NCI-H2029 treated with DMSO at 0.1 percent for 48 hours (cell line): ENCODE measurements at places on chromosomes 16 and 17.

DNA sequence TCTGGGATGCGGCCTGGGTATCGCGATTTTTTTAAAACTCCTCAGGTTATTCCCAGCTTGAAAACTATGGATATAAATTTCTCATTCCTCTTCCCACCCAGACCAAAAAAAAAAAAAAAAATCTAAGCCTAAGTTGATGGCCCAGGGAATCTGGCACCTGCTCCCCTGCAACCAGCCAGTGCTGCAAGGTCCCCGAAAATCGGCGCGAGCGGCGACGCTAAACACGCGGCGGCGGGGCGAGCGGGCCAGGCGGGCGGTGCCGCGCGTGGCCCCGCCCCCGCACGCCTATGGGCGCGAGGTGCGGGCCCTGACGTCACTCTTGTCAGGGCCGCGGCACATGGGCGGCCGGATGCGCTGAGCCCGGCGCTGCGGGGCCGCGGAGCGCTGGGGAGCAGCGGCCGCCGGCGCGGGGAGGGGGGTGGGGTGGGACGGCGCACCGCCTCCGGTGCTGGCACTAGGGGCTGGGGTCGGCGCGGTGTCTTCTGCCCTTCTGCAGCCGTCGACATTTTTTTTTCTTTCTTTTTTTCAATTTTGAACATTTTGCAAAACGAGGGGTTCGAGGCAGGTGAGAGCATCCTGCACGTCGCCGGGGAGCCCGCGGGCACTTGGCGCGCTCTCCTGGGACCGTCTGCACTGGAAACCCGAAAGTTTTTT lies at the start of gene HLF:
Gene HLF (plus strand): TSS at position 316 of the 654 bp plus-strand sequence. CDS start 525 bp downstream, outside the sequence.
- DNase-seq = no peak

DNA sequence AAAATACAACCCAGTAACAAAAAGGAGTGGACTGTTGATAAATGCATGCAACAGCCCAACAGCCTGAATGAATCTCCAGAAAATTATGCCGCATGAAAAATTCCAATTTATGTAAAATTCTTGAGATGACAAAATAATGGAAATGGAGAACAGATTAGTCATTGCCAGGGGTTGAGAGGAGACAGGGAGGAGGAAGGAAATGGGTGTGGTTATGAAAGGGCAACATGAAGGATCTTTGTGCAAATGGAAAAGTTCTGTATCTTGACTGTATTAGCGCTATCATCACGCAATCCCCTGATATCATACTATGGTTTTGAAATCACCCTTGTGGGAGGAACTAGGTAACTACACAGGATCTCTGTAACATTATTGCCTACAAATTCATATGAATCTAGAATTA lies 1058.3 kb upstream of the RBFOX1 start:
- DNase-seq = no peak

- peak; percentile 9 for DNase-seq
These were observed 16.8 kb downstream of the NQO1 start for GRCh38 chr16:69709456-69710084.

- peak; percentile 83 for DNase-seq
These were observed 1.1 kb upstream of the MLLT6 start for GRCh38 chr17:38703742-38704605.

- DNase-seq = no peak
These were observed 207.7 kb downstream of the LGALS9B start for GRCh38 chr17:20259668-20260067.

GRCh38 chr17:39404542-39405378 lies 3.3 kb upstream of the FBXL20 start:
- no peak for DNase-seq

DNA sequence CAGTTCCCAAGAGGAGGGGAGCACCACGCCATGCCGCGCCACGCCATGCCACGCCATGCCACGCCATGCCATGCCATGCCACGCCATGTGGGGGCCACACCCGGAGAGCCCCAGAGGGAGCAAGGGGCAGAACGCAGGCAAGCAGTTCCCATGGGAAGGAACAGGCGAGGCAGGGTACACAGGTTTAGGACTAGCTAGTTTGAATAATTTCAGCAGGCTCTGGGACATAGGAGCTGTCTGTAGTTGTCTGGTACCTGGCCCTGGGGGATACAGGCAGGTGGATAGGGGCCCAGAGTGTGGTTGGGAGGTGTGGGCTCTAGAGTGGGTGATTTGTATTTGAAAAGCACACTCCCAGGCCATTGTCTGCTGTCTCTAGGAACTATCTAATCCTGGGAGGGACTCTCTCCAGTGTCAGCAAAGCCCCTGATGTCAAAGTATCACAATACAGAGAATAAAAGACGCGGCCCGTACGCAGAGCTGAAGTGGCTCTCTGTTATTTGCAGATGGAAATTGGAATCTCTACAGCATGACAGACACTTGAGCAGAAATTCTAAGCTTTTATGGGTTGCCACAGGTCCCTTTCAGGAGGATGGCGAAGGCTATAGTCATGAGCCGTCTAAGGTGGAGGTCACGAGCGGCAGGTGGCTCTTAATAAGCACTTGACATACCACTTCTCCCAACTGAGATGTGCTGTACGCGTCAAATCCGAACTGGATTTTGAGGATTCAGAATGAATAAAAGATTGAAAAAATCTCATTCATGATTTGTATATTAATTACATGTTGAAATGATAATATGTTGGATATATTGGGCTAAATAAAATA lies 220.8 kb upstream of the TNRC6C start:
- DNase-seq = peak; percentile 96

GRCh38 chr17:47846716-47847340 lies 4.1 kb downstream of the SP6 start:
- no peak for DNase-seq

DNA sequence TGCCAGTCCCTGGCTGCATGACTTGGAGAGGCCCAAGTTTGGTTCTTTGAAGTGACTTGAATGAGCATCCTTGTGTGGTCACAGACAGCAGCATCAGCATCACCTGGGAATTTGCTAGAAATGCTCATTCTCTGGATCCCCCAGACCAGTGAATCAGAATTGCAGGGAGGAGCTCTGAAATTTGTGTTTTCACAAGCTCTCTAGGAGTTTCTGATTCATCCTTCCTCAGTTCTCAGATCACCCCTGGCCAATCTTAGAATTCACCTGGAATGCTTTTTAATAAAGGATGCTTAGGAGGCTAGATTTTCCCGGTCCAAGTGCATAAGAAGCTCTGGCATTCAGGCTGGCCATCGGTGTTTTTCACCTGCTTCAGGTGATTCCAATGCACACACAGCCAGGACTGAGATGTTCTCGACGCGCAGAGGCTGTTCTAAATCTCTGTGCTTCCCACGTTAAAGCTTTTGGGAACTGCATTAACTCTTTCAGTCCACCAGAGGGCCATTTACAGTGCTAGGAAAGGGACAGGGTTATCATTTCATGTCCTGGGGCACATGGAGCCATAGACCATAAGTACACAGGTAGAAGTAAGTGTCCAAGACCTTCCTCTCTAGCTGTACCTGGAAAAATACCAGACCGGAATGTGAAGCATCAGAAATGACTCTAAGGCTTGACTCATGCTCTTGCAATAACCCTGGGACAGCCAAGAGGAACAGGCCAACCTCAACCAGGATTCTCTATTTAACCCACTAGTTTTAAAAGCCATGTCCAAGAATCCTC lies 85.7 kb upstream of the XYLT1 start:
- DNase-seq = peak; percentile 2

GRCh38 chr16:81337097-81337496 lies 22.3 kb downstream of the GAN start:
- DNase-seq = no peak

DNA sequence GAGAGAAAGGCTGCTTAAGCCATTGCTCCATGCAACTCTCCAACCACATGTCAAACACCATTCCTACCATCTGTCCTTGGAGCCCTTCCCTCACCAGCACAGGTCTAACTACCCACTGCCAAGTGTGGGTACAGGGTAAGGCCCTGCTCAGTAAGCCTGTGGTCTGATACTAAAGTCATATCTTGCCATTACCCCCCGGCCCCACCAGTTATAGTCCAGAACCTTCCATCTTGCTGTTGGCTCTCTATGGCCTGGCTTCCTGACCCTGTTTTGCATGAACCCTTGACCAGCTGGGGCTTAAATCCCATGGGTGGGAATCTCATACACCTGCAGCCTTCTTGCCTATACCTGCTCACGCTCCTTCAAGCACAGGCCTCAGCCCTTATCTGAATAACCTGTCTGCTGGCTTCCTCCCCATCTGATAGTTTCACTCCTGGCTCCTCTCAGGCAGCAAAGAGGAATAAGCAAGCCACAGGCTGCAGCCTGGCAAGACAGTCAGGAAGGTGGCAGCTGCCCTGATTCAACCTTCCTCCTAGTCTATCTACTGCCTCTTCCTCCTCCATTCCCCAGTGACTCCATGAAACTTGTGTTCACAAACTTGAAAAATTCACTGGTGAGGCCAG lies 64.1 kb downstream of the ZFHX3 start:
- DNase-seq = no peak

GRCh38 chr16:68070249-68070730 lies 14.9 kb upstream of the NFATC3 start:
- no peak for DNase-seq

- DNase-seq = no peak
These were observed 62.2 kb downstream of the SRCIN1 start for GRCh38 chr17:38543403-38544174.

GRCh38 chr16:68893710-68894705 lies 50.7 kb downstream of the TANGO6 start:
- DNase-seq = no peak

DNA sequence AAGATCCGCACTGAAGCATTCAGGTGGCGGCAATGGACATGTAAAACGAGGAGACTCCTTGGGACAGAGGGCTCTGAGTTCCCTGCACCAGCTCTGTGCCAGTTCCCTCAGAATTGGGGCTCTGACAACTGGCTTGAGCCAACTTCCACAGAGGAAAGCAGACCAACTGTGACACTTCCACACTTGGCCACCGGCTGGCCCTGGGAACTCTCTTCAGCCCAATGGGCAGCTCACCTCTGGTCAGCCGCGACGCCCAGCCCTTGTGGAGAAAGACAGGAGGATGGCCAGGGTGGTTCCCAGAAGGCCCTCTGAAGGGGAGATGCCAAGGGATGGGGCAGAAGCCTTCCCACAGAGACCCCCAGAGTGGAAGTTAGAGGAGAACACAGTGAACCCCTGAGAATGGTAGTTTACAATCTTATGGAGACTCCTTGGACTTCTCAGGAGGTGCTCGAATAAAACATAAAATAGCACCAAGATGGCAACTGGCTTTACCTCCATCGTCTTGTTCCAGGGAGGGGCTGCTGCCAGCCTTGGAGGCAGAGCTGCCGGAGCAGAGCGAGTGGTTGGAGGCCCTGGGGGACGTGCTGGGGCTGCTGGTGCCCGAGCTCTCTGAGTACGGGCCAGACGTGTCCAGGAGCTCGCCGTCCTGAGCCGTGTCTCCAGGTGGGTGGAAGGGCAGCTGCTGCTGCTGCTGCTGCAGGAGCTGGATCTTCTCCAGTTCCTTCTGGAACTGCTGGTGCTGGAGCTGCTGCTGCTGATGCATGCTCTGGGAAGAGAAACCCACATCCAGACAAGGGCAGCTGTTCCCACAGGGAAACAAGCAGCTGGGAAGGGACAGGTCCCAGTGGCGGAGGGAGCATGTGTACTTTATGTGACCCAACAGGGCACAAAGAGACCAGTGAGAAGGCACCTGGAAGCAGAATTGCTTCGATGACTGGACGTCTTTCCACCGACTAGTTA lies 35.0 kb upstream of the ICAM2 start:
- no peak for DNase-seq

GRCh38 chr16:55003916-55004315 lies 73.3 kb downstream of the IRX5 start:
- DNase-seq = no peak

GRCh38 chr17:59423903-59424302 lies 92.4 kb downstream of the YPEL2 start:
- no peak for DNase-seq

- DNase-seq = no peak
These were observed 9.6 kb upstream of the WNT9B start for GRCh38 chr17:46841561-46842379.

GRCh38 chr17:30393491-30393890 lies 14.8 kb downstream of the CPD start:
- DNase-seq = no peak

DNA sequence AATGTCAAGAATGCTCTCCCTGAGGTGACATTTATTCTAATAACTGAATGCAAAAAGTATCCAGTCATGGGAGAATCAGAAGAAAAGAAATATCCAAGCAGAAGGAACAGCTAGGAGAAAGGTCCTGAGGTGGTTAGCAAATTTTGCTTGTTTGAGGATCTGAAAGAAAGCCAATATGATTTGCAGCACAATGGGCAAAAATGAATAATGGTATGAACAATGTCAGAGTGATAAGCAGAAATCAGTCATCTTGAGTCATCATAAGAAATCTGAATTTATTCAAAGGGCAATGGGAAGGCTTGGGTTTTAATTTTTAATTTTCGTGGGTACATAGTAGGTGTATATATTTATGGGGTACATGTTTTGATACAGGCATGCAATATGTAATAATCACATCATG lies 68.5 kb downstream of the BRIP1 start:
- DNase-seq = no peak

GRCh38 chr16:70664325-70665112 lies 18.2 kb downstream of the IL34 start:
- no peak for DNase-seq

GRCh38 chr16:51458356-51459140 lies 307.5 kb upstream of the SALL1 start:
- DNase-seq = no peak

GRCh38 chr17:78888941-78889518 lies 14.0 kb downstream of the CEP295NL start:
- DNase-seq = no peak

DNA sequence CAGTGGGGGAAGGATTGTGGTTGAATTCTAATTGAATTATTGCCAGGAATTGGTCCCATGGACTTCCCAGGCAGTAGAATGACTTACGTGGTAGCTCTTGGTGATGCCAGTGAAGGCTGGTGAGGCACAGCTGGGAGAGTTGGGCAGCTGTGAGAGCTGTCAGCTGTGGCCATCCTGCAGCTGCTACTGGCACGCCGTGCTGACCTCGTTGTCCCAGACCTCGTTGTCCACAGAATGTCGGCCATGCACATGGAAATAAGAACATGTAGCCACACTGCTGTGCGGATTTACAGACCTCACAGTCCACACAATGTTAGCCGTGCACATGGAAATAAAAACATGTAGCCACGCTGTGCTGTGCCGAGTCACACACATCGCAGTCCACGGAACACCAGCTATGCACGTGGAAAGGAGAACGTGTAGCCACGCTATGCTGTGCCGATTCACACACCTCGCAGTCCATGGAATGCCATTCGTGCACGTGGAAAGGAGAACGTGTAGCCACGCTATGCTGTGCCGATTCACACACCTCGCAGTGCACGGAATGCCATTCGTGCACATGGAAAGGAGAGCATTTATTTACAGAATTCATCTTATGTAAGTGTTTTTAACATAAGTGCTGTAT lies 59.2 kb downstream of the BANP start:
- DNase-seq = no peak

- DNase-seq = no peak
These were observed 11.0 kb upstream of the BBS2 start for GRCh38 chr16:56530872-56531271.

DNA sequence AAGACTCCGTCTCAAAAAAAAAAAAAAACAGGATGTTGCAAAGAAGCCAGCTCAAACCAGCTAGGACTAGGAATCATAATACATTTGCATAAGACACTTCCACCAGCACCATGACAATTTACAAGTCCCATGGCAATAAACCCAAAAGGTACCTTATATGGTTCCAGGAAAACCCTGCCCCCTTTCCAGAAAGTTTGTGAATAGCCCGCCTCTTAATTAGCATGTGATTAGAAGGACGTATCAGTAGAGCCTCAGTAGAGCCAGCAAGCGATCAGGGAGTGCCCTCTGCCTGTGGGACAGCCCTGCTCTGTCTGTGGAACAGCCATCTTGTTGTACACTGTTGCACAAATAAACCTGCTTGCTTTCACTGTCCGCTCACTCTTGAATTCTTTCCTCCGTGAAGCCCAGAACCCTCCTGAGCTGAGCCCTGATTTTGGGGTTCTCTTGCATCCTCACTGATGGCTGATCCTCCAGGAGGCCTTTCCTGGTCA lies 14.0 kb downstream of the NUPR1 start:
- no peak for DNase-seq
